ENCODE measurements at places on chromosomes 2 and 18.

DNA sequence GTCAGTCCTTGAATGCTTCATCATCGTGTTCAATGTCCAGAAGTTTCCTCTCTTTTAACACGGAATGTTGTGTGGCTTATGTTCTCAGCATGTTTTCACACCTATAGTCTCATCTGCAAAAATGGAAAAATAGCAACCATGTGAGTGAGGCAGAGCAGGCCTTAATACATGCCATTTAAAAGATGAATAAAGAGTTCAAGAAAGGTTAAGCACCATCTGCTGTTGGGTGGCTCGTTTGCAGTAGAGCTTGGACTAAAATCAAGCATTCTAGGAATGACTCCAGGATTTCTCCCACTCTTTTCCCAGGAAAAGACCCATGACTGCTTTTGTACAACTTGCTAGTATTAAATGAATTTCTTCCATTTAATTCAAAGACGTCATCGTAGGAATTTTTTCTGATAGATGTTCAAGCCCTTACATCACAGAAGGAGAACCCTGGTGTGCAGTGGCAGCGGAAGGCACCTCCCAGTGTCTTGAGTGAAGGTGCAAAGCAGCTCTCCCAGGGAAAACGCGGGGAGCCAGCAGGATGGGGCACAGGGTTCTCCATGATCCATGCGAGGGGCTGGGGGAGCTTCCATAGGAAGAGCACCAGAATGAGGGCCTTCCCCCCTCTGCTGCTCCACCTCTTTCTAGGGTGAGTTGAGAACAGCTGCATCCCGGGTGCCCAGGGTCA is 9.6 kb downstream of the DCDC2C start:
- no peak for DNase-seq

- DNase-seq, result no peak
Measured at GRCh38 chr2:20509770-20510490, 63.1 kb downstream of the RHOB start.

- no peak for DNase-seq
Measured at GRCh38 chr2:207083361-207084110, 82.2 kb downstream of the KLF7 start.

- no peak for DNase-seq
Measured at GRCh38 chr2:69753659-69754363, 11.9 kb downstream of the ANXA4 start.

- DNase-seq, result no peak
Measured at GRCh38 chr2:219658874-219659273, 31.4 kb downstream of the SLC4A3 start.

- no peak for DNase-seq
Measured at GRCh38 chr2:71785516-71785981, 332.2 kb downstream of the DYSF start.

GRCh38 chr2:53208815-53209214 is 558.8 kb upstream of the CHAC2 start:
- no peak for DNase-seq

GRCh38 chr2:131092458-131093005 is 728 bp downstream of the FAM168B start:
- DNase-seq, result no peak

- no peak for DNase-seq
Measured at GRCh38 chr18:62883937-62884735, 168.8 kb downstream of the PHLPP1 start.

DNA sequence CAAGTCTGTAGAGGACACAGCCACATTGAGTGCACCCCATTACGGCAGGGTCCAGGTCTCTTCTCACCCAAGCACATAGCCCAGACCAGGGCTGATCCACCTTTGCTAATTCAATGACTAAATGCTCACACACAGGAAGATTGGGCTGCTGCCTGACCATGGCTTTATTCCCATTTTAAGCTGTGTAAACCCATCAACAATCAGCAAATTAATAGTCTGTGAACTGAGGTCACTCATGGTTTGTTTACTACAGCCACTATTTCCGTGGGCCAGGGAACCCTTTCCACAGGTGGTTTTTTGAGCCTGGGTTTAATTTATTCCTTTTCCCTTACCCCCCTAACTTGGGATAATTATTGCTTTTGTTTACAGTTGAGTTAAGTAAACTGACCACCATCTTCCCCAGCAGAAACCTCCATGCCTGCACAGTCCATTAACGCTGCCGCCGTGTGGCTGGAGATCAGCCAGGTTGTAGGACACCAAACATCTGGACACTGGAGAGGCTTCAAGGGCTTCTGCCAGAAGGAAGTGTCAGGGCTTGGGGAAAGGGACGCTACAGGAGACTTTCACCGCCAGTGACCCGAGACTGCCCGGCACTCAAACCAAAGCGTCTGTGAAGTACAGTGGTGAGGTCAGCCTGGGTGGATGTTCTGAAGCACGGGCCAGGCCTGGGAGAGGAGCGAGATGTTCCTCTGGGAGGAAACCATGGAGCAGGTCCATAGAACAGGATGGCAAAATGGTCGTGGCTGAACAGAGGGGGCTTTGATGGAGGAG is 282.9 kb downstream of the DYSF start:
- no peak for DNase-seq

Data from stimulated activated naive CD8-positive, alpha-beta T cell treated with anti-CD3 and anti-CD28 coated beads, Interleukin-15, amount 100 ng/mL, for 72 hours (primary cell).